ENCODE measurements at places on chromosomes 6 and 20. TPM values are rescaled to one million over a fixed set of nuclear protein-coding genes. Genes with fewer than 3 reads are reported as not detected.

RHAG gene
- 1.0 TPM for polyA plus RNA-seq

ULBP1 gene
- polyA plus RNA-seq, result 0.76 TPM

NMBR gene
- 0.33 TPM for polyA plus RNA-seq

DNA sequence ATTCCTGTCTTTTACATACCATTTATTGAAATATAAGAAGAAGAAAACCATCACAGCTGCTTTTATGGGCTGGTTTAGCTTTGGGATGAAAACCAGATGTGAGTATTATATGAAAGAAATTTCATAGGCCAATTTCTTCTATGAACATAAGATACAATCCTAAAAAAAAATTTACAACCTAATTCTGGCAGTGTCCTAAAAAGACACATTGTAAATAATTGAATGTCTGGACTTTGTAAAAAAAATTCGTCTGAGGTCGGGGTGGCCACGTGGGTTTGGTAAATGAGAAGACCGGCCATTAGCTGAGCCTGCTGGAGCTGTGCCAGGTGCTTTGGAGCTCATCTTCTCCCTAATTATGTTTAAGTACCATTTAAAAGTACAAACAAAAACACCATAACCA, 26.8 kb downstream of the DACT2 start:
- no peak for DNase-seq

GRCh38 chr20:51864967-51865366, 62.6 kb upstream of the SALL4 start:
- no peak for DNase-seq

GRCh38 chr6:71879016-71879415, 7.3 kb upstream of the RIMS1 start:
- DNase-seq, result no peak

- no peak for DNase-seq
These were observed 8.7 kb upstream of the CCN5 start for GRCh38 chr20:44706301-44707017.

DNA sequence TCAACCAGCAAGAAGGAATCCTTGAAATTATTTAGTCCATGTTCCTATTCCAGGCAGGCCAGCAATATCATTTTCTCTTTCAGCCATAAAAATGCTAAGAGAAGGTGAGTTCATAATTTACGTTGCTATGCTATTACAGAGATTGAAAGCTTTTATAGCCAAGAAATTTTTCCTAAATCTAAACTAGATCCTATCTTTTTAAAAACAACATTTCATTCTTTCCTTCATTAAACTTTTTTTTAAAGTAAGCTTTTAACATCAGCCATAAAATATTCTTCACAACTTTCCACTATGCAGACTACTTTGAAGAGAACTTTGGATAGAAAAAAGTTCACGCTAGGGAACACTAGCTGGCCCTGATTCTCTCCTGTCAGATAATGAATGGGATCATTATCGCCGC, 159.8 kb downstream of the RPS12 start:
- DNase-seq, result no peak

DNA sequence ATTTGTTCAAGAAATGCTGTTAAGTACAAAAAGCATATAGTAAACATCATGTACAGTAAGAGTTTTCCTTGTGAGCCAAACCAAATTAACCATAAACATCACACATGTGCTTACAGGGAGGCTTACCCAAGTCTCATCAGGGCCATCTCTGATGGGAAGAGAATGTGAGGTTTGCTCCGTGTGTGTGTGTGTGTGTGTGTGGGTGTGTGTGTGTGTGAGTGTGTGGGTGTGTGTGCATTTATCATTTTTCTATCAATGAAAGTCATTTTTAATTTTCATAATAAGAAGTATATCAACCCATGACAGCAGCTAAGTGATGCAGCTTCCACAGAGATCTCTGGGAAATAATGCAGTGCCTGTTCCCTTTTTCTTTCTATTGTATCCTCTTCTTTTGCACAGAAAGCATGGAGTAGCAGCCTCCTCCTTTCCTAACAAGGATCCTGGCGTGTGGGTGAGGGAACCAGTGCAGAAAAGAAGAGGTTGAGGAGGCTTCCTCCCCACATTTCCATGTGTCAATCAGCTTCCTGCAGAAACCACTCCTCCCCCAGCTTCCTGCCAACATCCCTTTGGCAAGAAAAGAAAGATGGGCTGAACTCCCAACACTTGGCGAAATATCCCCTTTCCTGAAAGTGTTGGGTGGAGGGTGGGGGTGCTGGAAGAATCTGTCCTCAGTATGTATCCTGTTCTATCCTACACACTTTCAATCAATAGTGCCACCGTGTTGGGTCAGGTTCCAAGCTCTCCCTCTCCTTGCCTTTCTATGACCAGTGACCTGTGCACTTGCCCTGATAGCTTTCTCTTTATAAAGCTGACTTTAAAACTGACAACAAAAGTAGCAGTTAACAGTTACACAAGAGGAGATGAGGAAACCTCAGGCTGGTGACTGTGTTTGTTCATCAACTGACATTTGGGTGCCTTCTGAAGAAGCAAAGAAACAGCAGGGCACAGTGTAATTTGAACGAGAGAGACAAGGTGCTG, 251.8 kb upstream of the CITED2 start:
- no peak for DNase-seq

GRCh38 chr20:16621435-16622141, 48.3 kb upstream of the KIF16B start:
- no peak for DNase-seq

DNA sequence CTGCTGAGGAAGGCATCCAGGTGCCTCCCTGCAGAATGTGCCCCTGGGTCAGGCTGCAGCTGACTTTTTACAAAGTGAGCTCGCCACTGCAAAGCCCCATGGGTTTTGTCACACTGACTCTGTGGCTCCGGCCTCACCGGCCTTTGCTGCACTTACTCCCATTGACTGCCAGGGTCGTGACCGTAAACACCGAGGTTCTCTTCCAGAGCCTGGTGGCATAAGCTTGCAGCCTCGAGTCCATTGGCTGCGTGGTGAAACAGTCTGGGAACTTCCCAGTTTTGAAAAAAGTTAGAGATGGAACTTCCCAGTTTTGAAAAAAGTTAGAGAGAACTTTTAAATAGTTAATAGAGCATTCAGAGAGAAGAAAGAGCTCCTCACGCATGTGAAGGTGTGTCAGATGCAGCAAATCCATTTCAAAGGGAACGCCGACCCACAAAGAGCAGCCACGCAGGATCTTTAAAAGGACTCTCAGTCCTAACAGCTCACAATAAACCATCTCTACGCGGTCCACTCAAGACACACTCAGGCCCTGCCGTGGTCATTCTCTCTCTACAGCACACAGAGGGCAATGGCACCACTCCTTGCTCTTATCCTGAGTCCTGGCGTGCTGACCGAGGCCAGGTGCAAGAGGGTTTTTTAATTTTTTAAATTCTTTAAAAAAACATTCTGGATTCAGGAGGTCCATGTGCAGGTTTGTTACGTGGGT, 12.8 kb downstream of the RAMACL start:
- DNase-seq, result no peak

DNA sequence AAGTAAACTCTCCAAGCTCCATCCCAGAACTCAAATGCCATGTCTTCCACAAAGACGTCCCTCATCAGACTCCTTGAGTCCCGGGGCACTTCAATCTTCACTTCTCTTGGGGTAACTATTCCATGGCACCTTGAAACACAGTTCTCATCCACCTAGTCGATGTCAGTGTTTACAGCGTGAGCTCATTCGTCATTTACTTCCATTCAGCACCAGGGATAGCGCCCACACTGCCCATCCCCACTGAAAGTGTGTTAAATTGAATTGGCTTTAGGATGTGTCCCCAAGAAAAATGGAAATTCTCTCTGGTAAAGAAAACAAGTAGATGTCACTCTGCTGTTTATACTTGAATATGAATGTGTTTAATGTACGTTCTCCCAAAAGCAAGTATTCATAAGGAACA, 31.3 kb downstream of the KCNK15 start:
- DNase-seq, result peak; percentile 5

DNA sequence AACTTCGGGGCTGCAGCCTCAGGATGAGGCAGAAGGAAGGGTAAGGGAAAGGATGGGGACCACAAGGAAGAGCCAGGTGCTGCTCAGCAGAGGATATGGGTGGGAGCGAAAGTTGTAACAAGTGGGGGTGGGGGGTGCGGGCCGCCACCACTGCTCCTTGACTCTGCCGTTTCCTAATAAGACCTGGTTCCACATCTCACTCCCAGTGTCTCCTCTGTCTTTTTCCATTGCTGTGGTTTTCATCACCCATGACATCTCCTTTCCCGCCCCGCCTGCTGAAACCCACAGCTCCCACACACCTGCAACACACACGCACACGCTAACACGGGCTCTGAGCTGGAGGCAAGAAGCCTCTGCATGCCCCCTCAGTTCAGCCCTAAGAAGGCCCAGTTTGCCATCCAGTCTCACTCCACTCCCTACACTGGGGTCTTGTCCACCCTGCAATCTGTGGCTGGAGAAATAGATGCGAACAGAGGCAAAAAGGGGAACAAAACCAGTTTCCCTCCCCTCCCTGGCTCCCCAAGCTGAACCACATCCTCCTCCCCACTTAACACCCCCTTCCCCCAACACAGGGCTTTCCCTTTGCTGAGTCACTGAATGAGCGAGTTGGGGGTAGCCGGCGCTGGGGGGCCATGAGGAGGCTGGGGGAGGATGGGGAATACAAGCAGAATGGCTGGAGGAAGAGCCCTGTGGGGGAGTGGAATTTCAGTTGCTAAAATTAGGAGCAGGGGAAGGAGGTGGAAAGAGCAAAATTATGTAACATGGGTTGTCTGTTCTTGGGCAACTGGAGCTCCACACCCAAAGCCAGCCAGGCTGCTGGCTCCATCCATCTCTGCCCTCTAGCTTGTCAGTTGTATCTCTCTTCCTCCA, 11.5 kb downstream of the NFKBIL1 start:
- no peak for DNase-seq

DNA sequence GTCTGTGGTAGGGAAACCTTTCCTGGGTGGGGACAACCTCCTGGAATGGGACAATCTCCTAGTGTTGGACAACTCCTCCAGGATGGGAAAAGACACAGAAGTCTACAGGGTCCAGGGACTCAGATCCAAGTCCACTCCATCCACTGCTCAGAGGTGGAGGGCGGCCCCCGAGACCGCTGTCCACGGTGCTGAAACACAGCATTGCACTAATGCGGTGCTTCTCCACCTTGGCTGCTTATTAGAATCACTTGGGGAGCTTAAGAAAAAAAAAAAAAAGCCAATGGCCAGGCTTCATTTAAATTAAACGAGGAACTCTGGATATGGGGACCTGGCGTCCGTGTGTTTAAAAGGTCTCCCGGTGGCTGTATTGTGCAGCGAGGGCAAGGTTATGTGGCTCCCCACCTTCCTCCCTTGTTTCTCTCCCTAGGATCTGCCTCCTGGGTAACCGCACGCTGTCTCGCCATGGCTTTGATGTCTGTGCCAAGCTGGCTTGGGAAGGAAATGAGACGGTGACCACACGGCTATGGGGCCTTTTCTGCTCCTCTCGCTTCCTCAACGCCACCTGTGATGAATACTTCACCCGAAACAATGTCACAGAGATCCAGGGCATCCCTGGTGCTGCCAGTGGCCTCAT, 12.0 kb downstream of the SLC12A5 start:
- no peak for DNase-seq

DNA sequence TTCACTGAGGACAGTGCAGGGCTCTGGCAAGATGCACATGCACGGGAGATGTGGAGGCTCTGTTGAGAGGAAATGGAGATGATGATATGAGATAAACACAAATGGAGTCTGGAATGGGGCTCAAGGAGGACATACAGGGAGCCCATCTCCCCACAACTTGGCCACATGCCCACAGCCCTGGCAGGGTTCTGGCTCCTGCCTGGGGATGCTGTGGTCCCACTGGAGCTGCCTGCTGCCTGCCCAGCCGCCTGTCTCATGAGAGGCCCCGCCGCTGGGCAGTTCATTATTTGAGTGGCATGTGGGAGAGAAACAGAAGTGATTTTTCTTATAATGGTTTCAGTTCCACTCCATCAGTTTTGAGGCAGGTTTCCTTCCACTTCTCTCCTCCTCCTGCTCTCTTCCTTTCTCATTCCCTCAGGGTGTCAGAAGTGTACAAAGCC, 133.6 kb upstream of the TRAF3IP2 start:
- DNase-seq, result no peak

- no peak for DNase-seq
These were observed 47.7 kb downstream of the FRK start for GRCh38 chr6:116012951-116013350.

- no peak for DNase-seq
These were observed 708.8 kb downstream of the DHX35 start for GRCh38 chr20:39670988-39671387.

- DNase-seq, result no peak
These were observed 3.5 kb downstream of the BPIFB6 start for GRCh38 chr20:33034901-33035492.

DNA sequence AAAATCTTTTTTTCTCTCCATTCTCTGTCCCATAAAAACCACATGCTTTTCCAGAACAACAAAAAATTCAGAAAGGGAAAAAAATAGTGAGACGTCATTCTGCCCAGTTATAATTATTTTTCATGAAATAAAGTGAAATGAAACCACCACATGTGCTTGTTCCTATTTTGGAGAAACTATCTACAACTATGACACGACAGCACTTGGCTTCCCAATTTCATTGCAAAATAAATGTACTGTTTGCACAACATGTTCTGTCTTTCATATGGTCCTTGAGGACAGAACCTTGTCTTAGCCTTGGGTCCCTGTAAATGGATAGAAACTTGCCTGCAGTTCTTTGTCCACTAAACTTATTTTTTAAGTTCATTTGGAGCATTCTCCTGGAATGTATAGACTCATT, 5.6 kb upstream of the MAN1A1 start:
- no peak for DNase-seq

DNA sequence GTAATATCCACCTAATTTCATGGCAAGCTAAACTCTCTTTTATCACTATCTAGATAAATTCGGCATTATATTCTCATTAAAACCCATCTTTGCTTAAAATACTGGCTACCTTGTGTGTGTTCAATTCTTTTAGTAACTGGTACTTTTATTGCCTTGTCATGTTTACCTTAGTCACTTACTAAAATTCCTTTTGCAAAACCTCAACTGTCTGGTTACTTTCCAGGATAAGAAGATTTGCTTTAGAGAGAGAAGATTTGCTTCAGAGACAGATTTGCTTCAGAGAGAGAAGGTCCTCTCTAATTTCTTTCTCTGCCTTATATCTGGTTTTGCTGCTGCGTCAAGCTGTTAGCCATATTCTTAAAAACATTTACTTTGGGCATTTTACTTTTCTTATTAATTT, 151.5 kb upstream of the MLIP start:
- DNase-seq, result no peak

GRCh38 chr6:33700391-33701050, 11.0 kb downstream of the UQCC2 start:
- no peak for DNase-seq

Data from left renal pelvis (tissue), 4 donors.